ENCODE measurements at places on chromosomes 16 and 17. TPM values are rescaled to one million over a fixed set of nuclear protein-coding genes. Genes with fewer than 3 reads are reported as not detected.

MPO gene
- total RNA-seq: 0.48 TPM

TM4SF5 gene
- total RNA-seq: not detected

COL1A1 gene
- 176 TPM for total RNA-seq

- no peak for DNase-seq
These were observed 45.9 kb downstream of the PITPNM3 start for GRCh38 chr17:6510321-6510977.

DNA sequence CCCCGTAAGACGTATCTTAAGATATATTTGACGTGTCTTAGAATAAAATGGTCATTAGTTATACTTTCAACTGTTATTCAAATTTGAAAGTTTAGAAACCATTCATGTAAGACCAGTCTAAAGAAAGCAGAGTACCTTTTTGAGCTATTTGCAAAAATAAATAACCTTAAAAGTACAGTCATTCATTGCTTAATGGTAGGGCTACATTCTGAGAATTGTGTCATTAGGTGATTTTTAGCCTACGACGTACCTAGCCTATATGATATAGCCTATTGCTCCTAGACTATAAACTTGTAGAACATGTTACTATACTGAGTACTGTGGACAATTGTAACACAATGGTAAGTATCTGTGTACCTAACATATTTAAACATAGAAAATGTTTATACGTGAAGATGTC lies 139.2 kb downstream of the PHKB start:
- no peak for DNase-seq

HCRT gene
- total RNA-seq: not detected

DNA sequence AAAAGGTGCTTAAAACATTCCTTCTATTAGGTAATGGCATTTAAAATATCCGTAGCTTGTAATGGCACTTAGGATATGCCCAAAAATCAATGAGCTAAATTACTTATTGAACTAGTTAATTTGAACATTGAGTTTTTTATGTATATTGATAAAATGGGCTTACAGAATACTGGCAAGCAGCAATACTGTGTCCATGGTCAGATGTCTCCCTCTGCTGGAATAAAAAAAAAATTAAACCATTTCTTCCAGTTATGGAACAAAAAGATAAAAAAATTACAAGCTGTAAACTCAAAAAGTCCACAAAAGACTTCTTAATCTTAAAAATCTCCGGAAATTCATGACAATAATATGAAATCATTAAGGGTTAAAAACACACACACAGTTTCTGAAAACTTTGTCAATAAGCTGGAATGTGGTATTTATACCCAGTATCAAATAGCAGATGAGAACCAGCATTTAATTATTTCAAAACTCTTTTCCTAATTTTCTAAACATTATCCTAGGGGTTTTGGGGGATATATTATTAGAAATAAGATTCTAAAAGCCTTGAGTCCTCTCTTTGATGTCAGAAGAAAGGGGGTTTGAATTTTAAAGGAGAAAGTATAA lies 21.5 kb upstream of the PSMD7 start:
- no peak for DNase-seq

GRCh38 chr17:418421-418751 lies 65.8 kb upstream of the RPH3AL start:
- DNase-seq: no peak

GRCh38 chr17:31489295-31490018 lies 98.0 kb downstream of the RAB11FIP4 start:
- no peak for DNase-seq

- no peak for DNase-seq
These were observed 190.2 kb upstream of the MPHOSPH6 start for GRCh38 chr16:82360024-82360783.

SLC16A6 gene
- total RNA-seq: 0.38 TPM

GRCh38 chr17:68775318-68775717 lies 174.2 kb upstream of the FAM20A start:
- DNase-seq: no peak

GRCh38 chr17:51912939-51913338 lies 245.6 kb downstream of the CA10 start:
- DNase-seq: no peak

- DNase-seq: no peak
These were observed 7.4 kb downstream of the CDK5RAP3 start for GRCh38 chr17:47978324-47978723.

- DNase-seq: no peak
These were observed 45.9 kb upstream of the MEIOC start for GRCh38 chr17:44610331-44610730.

- DNase-seq: peak; percentile 99
These were observed 47.8 kb downstream of the BMERB1 start for GRCh38 chr16:15482068-15482747.

GRCh38 chr16:84380405-84380804 lies 12.1 kb downstream of the ATP2C2 start:
- DNase-seq: no peak

DNA sequence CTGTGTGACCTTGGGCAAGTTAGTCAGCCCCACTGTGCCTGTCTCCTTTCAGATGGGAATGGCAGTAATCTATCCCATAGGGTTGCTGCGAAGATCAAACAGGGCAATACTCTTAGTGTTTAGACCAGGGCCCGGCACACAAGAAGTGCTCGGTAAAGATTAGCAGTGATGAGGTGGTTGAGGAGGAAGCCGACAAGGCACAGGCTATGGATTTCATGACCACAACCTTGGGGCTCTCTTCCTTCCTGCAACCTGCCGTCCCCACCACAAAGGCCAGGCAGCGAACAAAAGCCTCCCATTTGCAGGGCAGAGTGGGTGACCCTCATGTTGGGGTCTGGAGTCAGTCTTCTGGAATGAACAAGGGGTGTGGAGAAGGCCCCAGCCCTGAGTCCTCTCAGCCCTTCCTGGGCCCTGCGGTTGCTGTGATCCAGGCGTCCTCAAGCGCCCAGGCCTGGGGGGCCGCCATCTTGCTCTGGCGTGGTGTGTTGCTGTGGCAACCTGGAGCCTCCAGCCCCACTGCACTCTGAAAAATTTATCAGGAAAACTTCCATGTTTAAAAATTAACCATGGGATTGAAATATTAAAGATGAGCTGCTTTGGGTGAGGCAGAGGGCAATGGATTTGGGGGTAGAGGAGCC lies 9.8 kb downstream of the ADAM11 start:
- no peak for DNase-seq
